ENCODE measurements at places on chromosomes 5 and 9.

DNA sequence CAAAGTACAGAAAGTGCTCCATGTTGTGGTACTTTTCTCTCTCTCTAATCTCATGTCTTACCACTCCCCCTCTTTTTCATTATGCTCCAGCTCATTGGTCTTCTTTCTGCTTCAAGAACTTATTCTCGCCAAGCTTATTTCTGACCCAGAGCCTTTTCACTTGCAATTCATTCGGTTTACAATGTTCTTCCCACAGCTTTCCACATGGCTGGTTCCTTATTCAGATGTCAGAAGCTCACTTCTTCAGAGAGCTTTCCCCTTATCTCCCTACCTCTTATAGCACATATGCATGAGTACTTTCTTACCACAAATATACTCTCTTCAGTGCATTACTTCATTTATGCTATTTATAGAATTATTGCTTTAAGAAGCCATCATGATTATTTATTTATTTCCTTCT, 338.8 kb upstream of the ATP10B start:
- DNase-seq, result no peak

GRCh38 chr5:36688722-36689121, 82.3 kb downstream of the SLC1A3 start:
- no peak for DNase-seq

DNA sequence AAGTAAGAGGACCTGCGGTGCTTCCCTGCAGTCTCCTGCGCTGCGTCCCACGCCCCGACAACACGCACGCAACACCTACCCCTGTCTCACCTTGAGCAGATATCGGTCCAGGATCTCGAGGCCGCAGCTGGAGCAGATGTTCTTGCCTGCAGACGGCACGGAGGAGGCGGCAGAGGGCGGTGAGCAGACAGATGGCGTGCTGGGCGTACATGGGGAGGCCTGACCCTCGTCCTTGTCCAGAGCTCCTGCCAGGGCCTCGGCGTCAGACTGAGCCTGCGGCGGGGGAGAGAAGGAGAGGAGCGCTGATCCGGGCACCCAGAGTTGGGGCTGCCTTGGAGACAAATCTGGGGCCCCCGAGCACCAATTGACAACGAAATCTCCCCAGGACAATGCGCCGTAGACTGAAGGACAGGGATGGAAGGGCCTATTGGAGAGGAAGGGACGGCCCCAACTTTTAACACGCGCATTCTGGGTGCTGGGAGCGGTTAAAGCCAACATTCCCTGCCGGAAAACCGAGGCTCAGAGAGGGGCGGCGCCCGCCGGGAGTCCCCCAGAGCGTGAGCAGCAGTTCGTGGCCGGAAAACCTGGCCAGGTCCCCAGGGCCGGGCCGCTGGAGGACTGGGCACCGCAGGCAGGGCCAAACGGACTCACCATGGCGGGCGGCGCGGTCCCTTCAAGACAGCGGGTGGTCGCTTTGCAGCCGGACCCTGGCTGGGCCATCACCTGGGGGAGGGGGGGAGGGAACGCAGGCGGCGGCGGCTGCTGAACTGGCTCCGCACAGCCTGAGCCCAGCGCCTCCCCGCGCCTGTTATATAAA, 1.8 kb downstream of the LHX6 start:
- no peak for DNase-seq

GRCh38 chr9:127794001-127794791, 8.4 kb downstream of the CDK9 start:
- DNase-seq, result no peak

DNA sequence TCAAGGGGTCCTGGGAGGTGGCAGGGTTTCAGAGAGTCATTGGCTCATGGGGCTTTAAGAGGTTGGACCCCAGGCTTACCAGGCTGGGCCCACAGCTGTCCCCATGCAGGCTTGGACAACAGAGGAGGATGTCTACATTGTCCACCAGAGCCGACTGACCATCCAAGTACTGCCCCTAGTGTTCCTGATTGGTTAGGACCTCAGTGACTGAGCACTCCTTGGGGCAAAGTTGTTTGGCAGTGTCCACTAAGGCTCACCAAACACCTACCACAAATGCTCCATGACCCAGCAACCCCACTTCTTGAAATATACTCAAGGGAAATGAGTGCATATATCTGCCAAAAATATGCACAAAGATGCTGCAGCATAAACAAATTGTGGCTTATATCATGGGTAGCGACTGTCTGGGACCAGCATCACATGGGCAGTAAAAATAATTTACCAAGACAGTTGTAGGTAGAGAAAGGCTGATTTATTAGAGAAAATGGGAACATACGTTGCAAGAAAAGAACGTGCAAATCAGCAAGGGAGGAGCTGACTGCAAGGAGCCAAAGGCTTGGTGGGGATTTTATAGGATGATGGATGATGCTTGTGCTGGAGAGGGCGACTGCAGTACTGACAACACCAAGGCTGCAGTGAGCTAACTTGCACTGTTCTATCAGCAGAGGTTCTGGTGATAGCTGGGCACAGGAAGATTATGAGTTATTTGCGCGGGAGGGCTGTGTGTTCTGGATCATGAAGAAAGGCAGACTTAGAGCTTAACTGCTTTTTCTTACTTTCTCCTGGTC, 265.2 kb downstream of the GADD45G start:
- no peak for DNase-seq

DNA sequence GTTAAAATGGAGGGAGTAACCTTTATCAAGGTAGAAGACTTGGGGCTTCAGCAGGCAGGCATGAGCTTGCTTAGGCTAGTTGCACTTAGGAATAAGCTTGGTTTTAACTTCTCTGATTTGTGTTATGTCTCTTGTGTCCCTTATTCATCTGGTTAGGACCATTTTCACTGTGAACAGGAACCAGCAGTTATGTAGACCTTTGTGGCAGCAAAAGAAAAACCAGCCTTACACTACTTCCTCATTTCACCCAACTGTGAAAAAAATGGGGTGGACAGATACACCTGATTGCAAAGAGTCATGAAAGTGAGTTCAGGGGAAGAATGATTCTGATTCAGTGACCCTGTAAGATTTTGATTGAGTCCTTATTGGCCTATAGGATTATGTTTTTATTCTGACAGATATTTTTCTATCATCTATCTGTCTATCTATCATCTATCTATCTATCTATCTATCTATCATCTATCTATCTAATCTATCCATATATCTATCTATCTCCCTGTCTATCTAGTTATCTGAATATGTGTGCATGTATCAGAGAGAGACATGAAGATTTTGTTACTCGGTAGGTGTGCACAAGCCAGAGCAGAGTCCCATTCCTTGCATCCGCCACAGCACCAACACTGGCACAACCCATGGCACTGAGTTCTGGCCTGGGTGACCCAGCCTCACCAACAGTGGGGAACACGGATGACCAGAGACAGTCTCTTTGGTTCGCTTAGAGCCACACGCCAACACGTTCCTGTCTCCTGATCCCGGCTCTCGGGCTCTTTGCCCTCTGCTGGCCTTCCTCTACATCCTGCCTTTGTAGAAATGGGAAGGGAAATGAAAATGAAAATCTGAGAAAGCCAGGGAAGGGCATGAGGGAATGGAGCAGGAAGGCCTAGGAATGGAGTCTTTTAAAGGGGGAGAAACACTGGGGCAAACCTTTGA, 1.3 kb upstream of the ZNF366 start:
- no peak for DNase-seq

DNA sequence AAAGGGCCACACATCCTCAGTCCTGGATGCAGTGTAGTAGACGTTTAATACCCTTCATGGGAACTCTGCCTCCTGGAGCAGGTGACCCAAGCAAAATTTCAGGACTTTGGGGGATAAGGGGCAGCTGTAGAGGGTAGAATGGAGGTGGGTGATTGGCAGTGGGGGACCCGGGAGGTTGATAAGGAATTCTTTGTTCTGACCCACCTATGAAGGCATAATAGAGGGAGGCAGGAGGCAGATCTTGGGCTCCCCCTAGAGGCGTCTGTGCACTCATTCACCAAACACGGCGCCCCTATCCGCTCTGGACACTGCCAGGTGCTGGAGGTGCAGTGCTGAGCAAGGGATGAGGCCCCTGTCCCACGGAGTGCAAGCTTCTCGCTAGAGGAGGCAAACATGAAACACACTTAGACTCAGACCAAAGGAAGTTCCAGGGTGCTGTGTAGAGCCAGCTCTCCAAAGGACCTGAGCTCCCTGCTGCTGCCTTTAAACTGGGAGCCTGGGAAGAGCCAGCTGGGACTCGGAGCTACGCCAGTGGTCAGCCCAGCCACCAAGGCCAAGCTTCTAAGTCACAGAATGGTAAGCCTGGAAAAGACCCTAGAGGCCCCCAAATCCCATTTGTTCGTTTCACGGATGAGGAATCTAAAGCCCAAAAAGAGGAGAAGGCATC, 7.7 kb downstream of the IL17B start:
- DNase-seq, result peak; percentile 45

DNA sequence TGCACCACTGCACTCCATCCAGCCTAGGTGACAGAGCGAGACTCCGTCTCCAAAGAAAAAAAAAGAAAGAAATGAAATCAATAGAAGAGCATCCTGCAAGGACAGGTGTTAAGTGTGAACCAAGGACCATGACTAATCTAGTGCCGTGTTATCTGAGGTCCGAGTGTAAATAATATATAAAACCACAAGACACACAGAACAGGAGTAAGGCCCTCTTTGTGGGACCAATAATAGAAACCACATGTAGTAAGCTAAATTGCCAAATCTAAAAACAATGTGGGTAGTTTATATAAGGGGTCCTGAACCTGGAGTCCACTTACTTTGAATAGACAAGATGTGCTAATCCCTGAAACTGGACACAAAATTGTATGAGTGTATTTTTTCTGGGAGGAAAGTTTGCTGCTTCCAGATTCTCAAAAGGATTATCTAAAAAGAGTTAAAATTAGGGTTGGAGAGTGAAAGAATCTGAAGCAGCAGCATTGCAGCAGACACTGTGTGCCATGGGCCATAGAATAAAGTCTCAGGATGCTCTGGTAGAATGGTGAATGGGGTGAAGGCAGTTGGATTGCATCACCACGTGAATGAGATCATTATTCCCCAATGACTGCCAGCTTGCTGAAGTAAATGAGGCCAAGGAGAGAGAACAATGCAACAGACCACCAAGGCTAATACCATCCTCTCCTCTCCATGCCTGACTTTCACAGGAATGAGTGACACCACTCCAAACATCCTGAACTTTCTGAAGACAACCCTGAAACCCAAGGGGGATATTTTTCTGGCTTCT, 222.7 kb downstream of the DCP2 start:
- no peak for DNase-seq

- DNase-seq, result no peak
Observed at GRCh38 chr5:140342287-140342686, 4.1 kb downstream of the HBEGF start.

- peak; percentile 32 for DNase-seq
Observed at GRCh38 chr9:35726931-35727330, 5.1 kb downstream of the TLN1 start.

DNA sequence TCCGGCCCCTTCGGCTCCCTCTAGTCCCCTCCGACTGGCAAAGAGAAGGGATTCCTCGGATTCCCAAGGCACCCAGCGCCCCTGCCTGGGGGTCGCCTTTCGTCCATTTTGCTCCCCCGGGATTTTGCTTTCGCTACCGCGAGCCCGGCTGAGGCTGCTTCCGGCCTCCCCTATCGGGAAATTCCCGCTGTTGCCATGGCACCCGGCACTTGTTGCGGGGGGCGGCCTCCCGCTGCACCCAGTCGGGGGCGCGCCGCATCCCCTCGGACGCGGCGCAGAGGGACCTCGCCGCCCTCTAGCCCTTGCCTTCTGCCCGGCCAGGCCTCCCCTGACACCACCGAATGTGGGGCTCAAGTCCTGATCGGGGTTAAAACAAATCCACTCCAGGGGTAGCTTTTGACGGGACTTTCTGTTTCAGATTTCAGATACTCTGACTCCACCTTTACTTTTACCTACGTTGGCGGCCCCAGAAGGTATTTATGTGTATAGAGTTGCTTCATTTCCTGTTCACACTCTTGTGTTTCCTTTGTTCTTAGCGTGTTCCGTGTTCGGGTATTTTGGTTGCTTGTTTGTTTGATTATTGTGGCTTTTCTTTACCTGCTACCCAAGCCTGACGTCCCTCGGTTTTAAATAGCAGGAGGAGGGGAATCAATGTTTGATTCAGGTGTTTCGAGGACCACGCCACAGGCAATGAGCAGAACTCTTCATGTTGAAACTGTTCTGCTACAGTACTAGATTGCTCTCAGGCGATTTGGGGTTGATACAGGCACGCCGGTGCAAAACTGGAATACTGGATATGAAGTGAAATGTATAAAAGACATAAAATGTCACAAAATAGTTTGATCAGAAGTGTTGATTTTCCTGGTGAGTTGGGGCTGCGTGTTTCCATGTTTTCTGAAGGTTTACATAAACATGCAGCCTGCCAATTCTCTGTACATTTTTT, 1.5 kb downstream of the PARP8 start:
- peak; percentile 66 for DNase-seq

DNA sequence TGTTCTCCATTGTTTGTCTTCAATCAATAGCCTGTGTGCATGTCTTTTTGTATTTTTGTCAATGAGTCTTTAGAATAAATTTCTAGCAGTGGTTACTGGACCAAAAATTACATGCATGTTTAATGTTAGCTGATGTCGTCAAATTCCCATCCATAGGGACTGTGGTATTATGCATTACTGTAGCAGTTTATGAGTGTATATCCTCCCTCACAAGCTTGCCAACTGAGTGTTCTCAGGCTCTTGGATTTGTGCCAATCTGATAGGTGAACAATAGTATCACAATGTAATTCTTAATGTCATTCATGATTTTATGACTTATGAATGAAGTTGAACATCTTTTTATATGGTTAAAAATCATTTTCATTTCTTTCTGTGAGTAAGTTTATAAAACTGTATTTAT, 13.0 kb downstream of the SNX24 start:
- DNase-seq, result peak; percentile 19

DNA sequence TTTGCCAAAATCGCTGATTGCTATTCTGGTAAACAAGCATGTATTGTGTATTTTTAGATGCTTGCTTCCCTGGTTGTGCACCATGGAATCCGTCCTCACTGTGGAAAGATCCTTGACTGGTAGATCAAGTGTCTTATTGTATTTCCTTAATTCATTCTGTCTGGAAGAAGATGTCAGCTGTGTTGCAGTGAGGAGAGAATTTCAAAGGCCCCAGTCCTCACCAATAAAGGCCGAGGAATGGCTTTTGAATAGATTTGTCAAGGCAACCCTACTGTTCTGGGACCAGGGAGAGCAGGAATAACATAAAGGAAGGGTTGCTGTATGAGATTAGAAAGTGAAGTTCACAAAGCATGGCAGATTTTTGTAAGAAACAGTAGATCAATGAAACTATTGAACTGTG, 36.2 kb upstream of the POU5F2 start:
- no peak for DNase-seq
